ENCODE measurements at places on chromosomes 2 and 18. TPM values are rescaled to one million over a fixed set of nuclear protein-coding genes. Genes with fewer than 3 reads are reported as not detected.

DNA sequence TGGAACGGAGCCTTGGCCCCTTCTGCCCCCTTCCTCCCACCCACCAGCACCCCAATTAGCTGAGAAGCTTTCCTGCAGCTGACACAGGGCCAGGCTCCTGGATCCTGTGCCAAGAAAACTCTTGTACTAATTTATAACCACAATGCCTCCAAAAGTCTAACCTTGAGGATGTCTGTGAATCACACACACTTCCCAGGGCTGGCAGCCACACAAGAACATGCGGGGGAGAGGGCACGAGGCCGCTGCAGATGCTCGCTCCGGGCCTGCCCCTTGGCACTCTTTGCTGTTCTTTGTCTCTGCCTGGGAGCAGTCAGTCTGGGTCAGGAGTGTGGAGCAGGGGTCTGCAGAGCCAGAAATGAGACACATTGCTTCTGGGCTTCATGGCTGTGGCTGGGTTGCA lies 62.7 kb upstream of the KIF5C start:
- peak; percentile 25 for DNase-seq

Gene TRIM43
- 0.23 TPM for polyA plus RNA-seq

DNA sequence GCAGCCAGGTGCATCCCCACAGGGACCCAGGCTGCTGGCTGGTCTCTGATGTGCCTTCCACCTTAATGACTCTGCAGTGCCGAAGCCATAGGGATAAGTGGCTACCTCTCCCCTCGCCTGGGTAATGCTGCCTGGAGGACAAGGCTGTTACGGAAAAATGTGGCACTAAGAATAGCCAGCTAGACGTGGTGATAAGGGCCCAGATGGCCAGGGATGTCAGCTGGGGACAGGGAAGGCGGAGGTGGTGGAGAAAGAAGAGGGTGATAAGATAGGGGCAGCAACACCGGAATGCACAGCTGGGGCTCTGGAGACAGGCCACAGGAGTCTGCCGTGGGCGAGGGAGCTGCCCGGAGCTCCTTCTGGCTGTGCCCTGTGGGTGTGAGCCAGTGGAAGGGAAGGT lies 170.6 kb downstream of the FHOD3 start:
- peak; percentile 79 for DNase-seq

Gene STAT1
- polyA plus RNA-seq, result 22.1 TPM

Gene EIF2AK2
- polyA plus RNA-seq, result 9.0 TPM

DNA sequence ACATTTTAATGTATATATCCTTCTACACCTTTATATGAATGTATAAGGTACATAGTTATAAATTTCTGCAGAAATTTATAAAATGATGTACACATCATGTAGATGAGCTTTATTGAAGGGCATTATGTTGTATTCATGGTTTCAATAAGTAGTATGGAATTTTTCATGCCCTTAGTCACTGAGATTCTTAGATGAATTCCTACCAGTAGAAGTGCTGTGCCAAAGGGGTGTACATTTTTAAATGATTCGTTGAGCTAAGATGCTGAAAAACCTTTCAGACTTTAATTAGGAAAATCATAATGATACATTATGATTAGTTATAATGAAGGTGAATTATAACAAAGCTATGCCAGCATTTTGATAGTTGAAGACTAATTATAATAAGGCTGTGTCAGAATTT lies 115.2 kb downstream of the ZNF236 start:
- no peak for DNase-seq

DNA sequence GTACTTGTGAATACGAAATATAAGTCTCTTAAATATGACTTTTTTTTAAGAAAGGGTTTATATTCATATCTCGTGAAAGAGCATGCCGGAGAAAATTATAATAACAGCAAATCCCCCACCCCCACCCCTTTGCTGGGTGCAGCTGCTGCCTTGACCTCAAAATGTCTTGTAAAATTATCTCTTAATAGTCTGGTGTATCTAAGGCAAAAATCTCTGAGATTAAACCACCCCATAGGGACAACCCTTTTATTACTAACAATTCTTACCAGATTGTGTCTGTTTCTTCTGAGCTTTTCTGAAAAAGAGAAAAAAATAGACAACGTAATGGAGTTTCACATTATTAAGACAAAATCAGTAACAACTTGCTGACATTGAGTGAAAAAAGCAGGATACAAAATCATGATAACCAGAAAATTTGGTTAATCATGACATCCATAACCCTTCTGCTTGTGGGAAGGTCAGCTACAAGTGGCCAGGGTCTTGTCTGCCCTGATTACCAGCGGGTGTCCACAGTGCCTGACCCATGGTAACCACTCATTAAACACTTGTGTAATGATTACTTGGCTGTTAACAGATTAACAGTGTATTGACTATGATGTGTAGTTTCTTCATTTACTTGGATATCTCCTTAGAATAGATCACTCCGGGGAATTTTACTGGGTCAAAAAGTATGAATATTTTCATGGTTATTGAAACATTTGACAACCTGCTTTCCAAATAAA lies 1.5 kb downstream of the STRADB start:
- no peak for DNase-seq

GRCh38 chr2:204199357-204199756 lies 262.8 kb downstream of the ICOS start:
- no peak for DNase-seq

Measured in SK-N-SH (cell line).